Left ventricle myocardium inferior (tissue), 1 donor: ENCODE measurements at places on chromosomes 1 and 21. TPM values are rescaled to one million over a fixed set of nuclear protein-coding genes. Genes with fewer than 3 reads are reported as not detected.
A peak's percentile ranks its signal among the peaks of the same experiment; 100 is the strongest.

DNA sequence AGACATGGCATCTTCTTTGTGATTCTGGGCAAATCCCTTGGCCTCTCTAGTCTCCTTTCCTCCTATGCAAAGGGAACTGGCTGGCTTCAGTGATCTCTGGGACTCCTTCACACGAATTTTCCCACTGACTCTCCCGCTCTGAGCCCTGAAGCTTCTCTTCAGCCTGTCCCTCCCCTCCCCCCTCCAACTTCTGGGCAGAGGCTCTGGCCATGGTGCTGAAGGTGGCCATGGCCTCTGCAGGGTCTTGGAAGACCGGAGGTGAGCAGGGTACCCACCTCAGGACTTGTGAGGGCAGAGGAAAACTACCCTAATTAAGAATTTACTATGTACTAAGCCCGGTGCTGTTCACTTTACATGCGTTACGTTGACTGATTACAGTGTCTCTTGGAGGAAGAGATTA, 29.4 kb upstream of the POU3F1 start:
- no peaks in the 10 kb centered on the region for H3K4me1 ChIP-seq
- no peak for DNase-seq
- H3K36me3 ChIP-seq, result no peaks in the 10 kb centered on the region
- no peak overlapping the region for H3K4me3 ChIP-seq
- peaks cover 58% of the 10 kb centered on the region for H3K27me3 ChIP-seq

FCRL5 gene
- total RNA-seq, result not detected

GRCh38 chr1:3459940-3460671, 5.6 kb downstream of the ARHGEF16 start:
- no peaks in the 10 kb centered on the region for H3K36me3 ChIP-seq
- peak overlapping the region; percentile 64 for H3K27ac ChIP-seq
- no peak for DNase-seq
- no peaks in the 10 kb centered on the region for H3K27me3 ChIP-seq

ECM1 gene
- 20.1 TPM for total RNA-seq

- no peaks in the 10 kb centered on the region for H3K27me3 ChIP-seq
- H3K4me3 ChIP-seq, result no peak overlapping the region
- no peak overlapping the region for H3K27ac ChIP-seq
- no peaks in the 10 kb centered on the region for H3K4me1 ChIP-seq
Observed at GRCh38 chr21:17105932-17106331, 406.9 kb upstream of the CXADR start.

- H3K36me3 ChIP-seq, result peaks cover 8% of the 10 kb centered on the region
- H3K27me3 ChIP-seq, result no peaks in the 10 kb centered on the region
- H3K27ac ChIP-seq, result peak overlapping the region; percentile 87
- H3K4me3 ChIP-seq, result peak overlapping the region; percentile 74
Observed at GRCh38 chr1:153612111-153612754, 704 bp downstream of the S100A16 start.

- no peaks in the 10 kb centered on the region for H3K4me1 ChIP-seq
- no peak for DNase-seq
- H3K27ac ChIP-seq, result no peak overlapping the region
- H3K4me3 ChIP-seq, result no peak overlapping the region
- H3K27me3 ChIP-seq, result no peaks in the 10 kb centered on the region
- H3K36me3 ChIP-seq, result no peaks in the 10 kb centered on the region
Observed at GRCh38 chr1:195754303-195754702, 853.9 kb downstream of the KCNT2 start.

DNA sequence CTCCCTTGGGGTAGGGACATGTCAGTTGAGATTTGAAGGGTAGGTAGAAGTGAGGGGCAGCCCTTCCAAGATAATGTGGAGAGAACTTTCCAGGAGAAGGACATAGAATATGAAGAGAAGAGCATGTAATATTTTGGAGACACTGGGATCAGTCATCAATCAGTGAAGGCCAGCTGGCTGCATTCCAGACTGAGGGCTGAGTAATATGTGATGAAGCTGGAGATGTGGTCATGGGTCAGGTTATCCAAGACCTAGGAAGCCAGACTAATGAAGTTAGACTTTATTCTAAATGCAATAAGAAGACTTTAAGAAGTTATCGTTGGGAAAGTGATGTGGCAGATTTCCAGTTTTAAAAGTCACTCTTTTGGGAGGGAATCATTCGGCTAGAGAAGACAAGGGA, 262.0 kb downstream of the HMCN1 start:
- H3K4me3 ChIP-seq, result no peak overlapping the region
- H3K27me3 ChIP-seq, result no peaks in the 10 kb centered on the region
- H3K36me3 ChIP-seq, result no peaks in the 10 kb centered on the region
- no peak overlapping the region for H3K27ac ChIP-seq

NEXN gene
- total RNA-seq, result 391 TPM

GRCh38 chr1:65505547-65506300, 85.3 kb downstream of the LEPR start:
- no peaks in the 10 kb centered on the region for H3K27me3 ChIP-seq
- no peak for DNase-seq
- H3K36me3 ChIP-seq, result no peaks in the 10 kb centered on the region
- H3K4me3 ChIP-seq, result no peak overlapping the region
- no peaks in the 10 kb centered on the region for H3K4me1 ChIP-seq
- H3K27ac ChIP-seq, result no peak overlapping the region

- no peaks in the 10 kb centered on the region for H3K36me3 ChIP-seq
- H3K4me1 ChIP-seq, result peaks cover 19% of the 10 kb centered on the region
- H3K4me3 ChIP-seq, result no peak overlapping the region
- peak overlapping the region; percentile 51 for H3K27ac ChIP-seq
- no peaks in the 10 kb centered on the region for H3K27me3 ChIP-seq
- no peak for DNase-seq
Observed at GRCh38 chr1:168512864-168513595, 30.8 kb downstream of the XCL2 start.

GRCh38 chr1:33043267-33044092, 6.8 kb upstream of the AK2 start:
- H3K27ac ChIP-seq, result no peak overlapping the region
- H3K4me1 ChIP-seq, result peaks cover 10% of the 10 kb centered on the region
- H3K36me3 ChIP-seq, result no peaks in the 10 kb centered on the region
- no peaks in the 10 kb centered on the region for H3K27me3 ChIP-seq
- H3K4me3 ChIP-seq, result no peak overlapping the region

ZNF683 gene
- total RNA-seq, result not detected

GRCh38 chr1:209993061-209993830, 55.2 kb downstream of the SYT14 start:
- H3K4me1 ChIP-seq, result no peaks in the 10 kb centered on the region
- peaks cover 60% of the 10 kb centered on the region for H3K27me3 ChIP-seq
- no peaks in the 10 kb centered on the region for H3K36me3 ChIP-seq
- no peak overlapping the region for H3K4me3 ChIP-seq
- no peak for DNase-seq
- no peak overlapping the region for H3K27ac ChIP-seq

LAX1 gene
- total RNA-seq, result not detected

DNA sequence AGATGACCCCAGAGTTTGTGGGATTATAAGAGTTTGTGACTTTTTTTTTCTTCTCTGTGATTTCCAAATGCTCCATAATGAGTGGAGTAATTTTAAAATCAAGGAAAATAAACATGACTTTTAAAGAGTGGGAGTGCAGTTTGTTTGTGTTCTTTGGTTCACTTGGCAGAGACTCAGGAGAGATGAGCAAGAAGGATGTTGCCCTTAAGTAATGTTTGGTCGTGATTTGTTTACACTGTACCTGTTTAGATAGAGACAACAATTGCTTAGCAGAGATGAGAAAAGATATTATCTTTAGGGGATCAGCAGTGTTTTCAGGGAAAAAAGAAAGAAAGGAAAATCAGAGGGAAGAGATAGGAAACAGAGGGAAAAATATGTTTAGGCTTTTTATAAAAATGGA, 170.8 kb downstream of the ADSS2 start:
- no peaks in the 10 kb centered on the region for H3K36me3 ChIP-seq
- H3K27me3 ChIP-seq, result peaks cover 4% of the 10 kb centered on the region
- no peaks in the 10 kb centered on the region for H3K4me1 ChIP-seq
- H3K4me3 ChIP-seq, result no peak overlapping the region
- DNase-seq, result no peak

DNA sequence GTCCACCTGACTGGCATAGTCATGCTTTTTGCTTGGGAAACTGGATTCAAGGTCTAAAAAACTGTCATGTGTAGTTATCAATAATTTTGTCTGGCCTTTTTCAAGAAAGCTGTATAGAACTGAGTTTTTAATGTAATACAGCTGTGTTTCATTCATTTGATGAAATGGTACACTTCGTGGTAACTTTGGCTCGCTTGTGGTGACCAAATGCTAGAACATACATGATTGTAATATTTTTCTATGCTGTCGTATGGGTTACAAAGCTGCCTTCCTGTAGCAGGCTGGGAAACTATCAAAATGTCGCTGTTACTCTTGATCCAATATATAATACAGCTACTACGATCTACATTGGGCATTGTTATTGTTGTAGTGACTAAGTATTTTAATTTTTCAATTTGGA, 2.1 kb downstream of the LRRC42 start:
- no peaks in the 10 kb centered on the region for H3K27me3 ChIP-seq
- H3K36me3 ChIP-seq, result peaks cover 15% of the 10 kb centered on the region
- H3K27ac ChIP-seq, result no peak overlapping the region

OR2L3 gene
- total RNA-seq, result not detected

SAMSN1 gene
- 1.0 TPM for total RNA-seq

S100A14 gene
- 6.5 TPM for total RNA-seq

DNA sequence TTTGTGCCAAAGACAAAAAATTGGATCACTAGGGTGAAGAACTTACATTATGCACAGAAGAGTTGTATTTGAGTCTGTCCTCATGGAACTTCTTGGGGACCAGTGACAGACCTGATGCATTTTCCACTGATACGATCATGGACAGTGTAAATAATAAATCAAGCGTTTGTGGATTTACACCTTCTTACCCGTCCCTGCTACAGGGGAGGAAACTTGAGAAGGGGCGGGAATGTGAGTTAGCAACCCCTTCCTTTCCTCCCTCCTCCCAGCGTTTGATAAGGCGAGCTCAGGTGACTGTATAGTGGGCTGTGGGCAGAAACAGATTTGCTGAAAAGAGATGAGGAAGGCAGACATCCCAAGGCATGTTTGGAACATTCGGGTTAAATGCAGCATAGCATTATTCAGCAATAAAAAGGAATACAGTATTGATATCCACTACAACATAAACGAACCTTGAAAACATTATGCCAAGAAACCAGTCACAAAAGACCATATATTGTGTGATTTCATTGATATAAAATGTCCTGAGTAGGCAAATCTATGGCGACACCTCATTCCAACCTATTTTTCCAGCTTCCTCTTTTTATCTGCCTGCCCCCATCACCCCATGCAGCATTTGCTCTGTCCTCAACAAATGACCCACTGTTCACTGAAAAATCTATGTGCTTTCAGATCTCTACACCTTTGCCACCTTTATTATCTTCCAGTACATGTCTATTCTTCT, 128.7 kb downstream of the ZZZ3 start:
- H3K4me1 ChIP-seq, result no peaks in the 10 kb centered on the region
- DNase-seq, result no peak
- H3K4me3 ChIP-seq, result no peak overlapping the region
- H3K27ac ChIP-seq, result no peak overlapping the region
- no peaks in the 10 kb centered on the region for H3K27me3 ChIP-seq

GRCh38 chr1:72936151-72936740, 653.9 kb upstream of the NEGR1 start:
- no peak for DNase-seq
- H3K36me3 ChIP-seq, result no peaks in the 10 kb centered on the region
- H3K4me3 ChIP-seq, result no peak overlapping the region

GRCh38 chr1:178642282-178642681, 82.8 kb upstream of the RALGPS2 start:
- H3K27me3 ChIP-seq, result no peaks in the 10 kb centered on the region
- DNase-seq, result no peak
- no peak overlapping the region for H3K4me3 ChIP-seq

DNA sequence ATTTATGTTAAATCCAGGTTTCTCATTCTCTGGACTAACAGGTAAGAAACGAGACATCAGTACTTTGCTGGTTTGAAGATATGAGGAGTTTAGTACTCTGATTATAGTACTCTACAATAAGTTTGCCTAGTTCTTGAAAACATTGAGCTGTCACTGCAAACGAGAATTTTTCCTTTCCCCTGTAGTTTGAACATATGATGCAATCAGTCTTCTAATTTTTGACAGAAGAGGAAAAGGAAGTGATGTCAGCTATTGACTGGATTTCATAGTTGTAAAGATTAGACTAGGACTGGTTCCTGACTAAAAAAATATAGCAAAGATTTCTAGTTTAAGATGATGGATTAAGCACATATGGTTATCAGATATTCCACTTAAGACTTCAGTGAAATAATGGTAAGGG, 461.9 kb downstream of the LRRIQ3 start:
- no peaks in the 10 kb centered on the region for H3K27me3 ChIP-seq
- no peak overlapping the region for H3K4me3 ChIP-seq
- H3K27ac ChIP-seq, result no peak overlapping the region
- H3K36me3 ChIP-seq, result no peaks in the 10 kb centered on the region
- no peak for DNase-seq

DNA sequence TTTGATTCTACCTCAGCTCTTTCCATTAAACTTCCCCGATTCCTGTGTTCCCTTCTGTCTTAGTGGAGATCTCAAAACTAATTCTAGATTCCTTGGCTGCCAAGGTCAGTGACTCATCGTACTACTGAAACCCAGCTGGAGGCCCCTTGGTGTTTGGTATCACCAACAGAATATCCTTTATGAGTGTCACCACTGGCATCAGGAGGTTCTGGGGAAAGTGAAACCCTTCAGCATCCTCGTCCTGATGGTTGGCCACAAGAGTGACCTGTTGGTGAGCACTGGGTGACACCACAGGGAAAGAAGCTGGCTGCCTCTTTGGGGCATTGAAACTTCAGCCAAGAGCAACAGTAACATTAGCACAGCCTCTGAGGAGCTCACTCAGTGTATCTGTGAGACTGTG, 9.6 kb downstream of the RAB42 start:
- no peak for DNase-seq
- peak overlapping the region; percentile 9 for H3K27ac ChIP-seq
- no peak overlapping the region for H3K4me3 ChIP-seq
- H3K4me1 ChIP-seq, result peaks cover 9% of the 10 kb centered on the region
- no peaks in the 10 kb centered on the region for H3K27me3 ChIP-seq

LRRC53 gene
- not detected for total RNA-seq

TCHH gene
- not detected for total RNA-seq

CLCA1 gene
- total RNA-seq, result 0.05 TPM
